Vagina (tissue), 2 donors: ENCODE measurements at places on chromosomes 12 and 14. TPM values are rescaled to one million over a fixed set of nuclear protein-coding genes. Genes with fewer than 3 reads are reported as not detected.

DNA sequence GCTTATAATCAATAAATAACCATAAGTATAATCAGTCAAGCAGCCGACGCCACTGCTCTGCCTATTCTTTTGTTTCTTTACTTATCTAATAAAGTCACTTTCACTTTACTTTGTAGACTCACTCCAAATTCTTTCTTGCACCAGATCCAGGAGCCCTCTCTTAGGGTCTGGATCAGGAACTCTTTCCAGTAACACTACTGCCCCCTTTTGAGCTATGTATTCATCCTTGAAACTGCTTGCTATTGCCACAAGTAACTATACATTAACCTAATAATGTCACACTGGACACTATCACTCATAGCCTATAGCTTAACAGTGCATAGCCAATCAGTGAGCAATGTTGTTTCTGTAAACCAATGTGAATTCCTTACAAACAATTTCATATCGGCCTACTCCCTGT lies 2.8 kb upstream of the NID2 start:
- H3K4me3 ChIP-seq, result no peak overlapping the region
- no peak overlapping the region for H3K27ac ChIP-seq
- no peaks in the 10 kb centered on the region for H3K36me3 ChIP-seq

GRCh38 chr12:51915951-51916350 lies 8.6 kb downstream of the ACVRL1 start:
- no peak overlapping the region for H3K27ac ChIP-seq
- no peaks in the 10 kb centered on the region for H3K27me3 ChIP-seq
- H3K4me1 ChIP-seq, result peaks cover 39% of the 10 kb centered on the region
- H3K36me3 ChIP-seq, result peaks cover 17% of the 10 kb centered on the region
- H3K4me3 ChIP-seq, result no peak overlapping the region
- DNase-seq, result no peak

NPAS3 gene
- total RNA-seq, result 1.2 TPM

SLCO1B1 gene
- not detected for total RNA-seq

BBS10 gene
- total RNA-seq, result 7.6 TPM

RIN3 gene
- 22.6 TPM for total RNA-seq

EML1 gene
- total RNA-seq, result 32.7 TPM

STYK1 gene
- total RNA-seq, result 6.4 TPM

CCDC38 gene
- total RNA-seq, result not detected
